Myocyte (in vitro differentiated cells): ENCODE measurements at places on chromosomes 16 and 17. TPM values are rescaled to one million over a fixed set of nuclear protein-coding genes. Genes with fewer than 3 reads are reported as not detected.
A peak's percentile ranks its signal among the peaks of the same experiment; 100 is the strongest.

The FN3K gene
- total RNA-seq: 0.21 and 0.42 TPM in 2 replicates

The C16orf86 gene
- 10.8 and 11.6 TPM in 2 replicates for total RNA-seq

The CCDC92B gene
- total RNA-seq: not detected in 2 replicates

The TNFSF13 gene
- total RNA-seq: 0.11 TPM in 1 of 2 replicates, not detected in the other

DNA sequence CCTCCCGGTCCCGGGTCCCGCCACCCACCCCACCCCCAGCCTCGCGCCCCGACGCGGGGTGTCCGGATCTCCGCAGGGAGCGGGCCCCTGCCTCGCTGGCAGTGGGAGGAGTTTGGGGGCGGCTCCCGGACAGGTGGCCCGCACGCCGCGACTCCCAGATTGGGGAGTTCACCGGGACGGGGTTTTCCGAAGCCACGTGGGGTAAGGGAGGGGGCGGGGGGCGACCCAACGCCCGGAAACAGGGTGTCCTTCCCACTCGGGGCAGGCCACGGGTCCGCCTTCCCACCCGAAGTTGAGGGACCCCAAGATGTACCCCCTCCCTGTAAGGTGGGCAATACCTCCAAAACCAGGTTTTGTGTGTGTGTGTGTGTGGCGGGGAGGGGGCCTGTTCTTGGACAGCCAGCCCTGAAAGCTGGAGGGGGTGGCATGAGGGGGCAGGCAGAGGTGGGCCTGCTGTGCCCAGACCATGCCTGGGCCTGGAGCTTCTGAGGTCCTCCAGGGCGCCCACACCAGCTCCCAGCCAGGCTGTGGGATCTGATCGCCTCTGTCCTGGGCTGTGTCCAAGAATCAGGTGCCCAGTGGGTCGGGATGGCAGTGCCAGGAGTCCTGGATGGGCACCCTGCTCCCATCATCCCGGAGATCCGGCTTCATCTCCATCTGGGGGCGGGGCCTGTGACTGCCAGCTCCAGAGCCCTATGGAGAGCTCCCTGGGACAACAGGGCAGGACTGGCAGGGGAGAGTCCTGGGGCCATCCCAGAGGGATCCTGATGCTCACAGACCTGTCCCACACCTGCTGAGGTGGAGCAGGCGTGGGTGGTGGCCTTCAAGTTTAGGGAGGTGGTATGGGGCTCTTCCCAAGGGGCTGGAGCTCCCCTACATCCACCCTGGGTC lies 767 bp downstream of the SYNGR2 start:
- peak; percentile 71 for DNase-seq

DNA sequence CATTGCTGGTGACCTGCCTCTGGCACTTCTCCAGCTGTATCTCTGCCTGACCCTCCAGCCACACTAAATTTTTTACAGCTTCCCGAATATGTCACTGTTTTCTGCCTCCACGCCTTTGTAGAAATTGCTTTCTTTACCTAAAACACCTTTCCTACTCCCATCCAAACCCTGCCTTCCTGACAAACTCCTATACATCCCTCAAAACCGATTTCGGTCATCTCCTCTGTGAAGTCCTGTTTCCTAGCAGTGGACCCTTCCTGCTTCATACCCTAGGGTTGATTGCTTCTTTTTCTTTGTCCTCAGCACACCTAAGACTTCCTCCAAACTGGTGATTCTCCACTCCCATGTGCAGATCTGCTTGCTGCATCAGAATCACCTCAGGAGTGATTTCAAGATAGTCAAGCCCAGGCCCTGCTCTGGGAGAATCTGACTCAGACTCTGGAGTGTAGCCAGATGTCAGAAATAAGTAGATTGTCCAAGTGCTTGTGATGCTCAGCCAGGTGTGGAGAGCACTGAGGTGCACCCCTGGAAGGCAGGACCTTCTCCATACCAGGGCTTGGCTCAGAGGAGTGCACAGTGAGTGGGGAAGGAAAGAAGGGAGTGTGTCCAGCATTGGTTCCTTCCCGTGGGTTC lies 184.2 kb downstream of the COPRS start:
- DNase-seq: peak; percentile 50

DNA sequence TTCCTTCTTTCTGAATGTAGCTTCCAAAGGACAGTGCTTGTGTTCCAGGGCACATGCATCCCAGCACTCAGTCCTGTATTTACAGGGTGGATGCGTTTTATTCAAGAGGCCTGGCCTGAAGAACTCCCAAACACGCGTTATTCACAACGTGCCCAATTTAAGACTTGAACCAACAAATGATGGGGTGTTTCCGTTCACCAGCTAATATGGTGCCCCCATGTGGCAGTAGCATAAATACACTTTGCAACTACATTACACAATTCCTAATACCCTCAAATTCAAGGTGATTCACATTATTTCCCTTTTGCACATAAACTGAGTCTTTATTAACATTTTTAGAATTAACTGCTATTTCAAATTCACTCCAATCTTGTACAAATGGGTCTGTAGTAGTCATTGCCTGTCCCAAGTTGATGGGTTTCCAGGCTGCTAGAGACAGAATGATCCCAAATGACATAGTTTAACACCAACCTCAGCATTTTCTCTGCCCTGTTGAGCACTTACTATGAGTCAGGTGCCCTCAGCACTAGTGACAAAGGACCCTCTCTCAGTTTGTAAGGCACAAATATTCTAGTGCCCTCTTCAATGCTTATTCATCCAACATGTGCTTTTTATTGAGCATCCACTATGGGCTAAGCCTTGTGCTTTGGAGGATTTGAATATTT lies 26.9 kb downstream of the HSD17B2 start:
- DNase-seq: peak; percentile 38

DNA sequence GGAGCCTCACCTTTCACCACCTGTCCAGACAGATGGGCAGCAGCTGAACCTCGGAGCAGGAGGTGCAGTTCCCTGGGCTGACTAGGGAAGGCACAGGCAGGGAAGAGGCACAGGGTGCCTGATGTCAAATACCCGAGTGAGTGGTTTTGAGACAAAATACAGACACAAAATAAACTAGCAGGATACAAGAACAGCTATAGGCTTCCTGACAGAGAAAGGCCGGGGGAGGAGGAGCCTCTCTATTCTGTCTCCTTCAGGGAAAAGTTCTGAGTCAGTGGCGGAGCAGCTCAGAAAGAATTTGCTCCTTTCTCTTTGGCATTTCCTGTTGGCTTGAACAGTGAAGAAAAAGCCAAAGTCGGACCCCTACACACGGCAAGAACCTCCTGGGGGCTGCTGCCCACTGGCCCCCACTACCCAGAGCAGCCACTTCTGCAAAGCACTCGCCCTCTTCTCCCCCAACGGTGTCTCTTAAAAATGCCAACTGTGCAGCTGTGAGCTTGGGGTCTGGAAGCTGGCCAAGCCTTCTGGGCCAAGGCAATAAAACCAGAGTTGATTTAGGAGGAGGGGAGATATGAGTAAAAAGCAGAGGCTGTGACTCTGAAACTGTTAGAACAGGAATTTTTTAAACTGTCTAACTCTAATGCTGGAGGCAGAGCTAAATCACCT lies 14.4 kb upstream of the FAAP100 start:
- peak; percentile 95 for DNase-seq

DNA sequence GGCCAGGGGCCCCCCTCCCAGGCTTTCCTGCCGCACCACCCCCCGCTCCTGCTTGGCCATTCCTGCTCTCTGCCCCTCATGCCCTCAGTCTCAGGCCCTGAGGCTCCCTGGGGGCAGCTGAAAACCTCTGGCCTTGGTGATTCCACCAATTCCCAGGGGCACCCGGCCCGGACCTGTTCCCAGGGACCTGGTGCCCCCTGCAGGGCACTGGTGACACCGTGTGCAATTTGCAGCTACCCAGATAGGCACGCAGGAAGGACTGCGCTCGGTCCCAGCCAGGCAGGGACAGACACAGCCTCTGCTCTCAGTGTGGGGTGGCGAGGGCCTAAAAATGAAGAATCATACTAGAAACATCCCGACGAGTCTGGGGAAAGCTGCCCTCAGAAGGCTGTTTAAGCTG lies 13.4 kb downstream of the WFDC1 start:
- DNase-seq: peak; percentile 53

- peak; percentile 92 for DNase-seq
These were observed 25.6 kb downstream of the TTLL6 start for GRCh38 chr17:48791128-48792032.

DNA sequence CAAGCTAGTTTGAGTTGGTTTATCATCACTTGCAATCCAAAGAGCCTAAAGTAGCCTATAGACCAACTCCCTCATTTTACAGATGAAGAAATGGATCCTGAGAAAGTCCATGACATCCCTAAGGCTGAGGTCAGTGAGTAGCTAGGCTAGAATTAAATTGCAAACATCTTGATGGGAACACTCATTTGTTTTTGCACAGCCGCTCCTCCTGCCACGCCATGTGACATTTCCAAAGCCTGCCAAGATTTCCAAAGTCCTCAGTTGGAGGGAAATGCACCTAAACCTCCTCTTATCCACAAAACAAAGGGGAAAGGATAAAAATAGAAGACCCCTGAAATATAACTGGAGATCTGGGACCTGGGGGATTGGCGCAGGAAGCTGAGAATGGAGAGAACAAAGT lies 15.0 kb downstream of the TMEM92 start:
- DNase-seq: no peak

GRCh38 chr17:19979917-19980770 lies 2.5 kb upstream of the AKAP10 start:
- no peak for DNase-seq

- DNase-seq: no peak
These were observed 65.1 kb downstream of the SREBF1 start for GRCh38 chr17:17771498-17772201.

DNA sequence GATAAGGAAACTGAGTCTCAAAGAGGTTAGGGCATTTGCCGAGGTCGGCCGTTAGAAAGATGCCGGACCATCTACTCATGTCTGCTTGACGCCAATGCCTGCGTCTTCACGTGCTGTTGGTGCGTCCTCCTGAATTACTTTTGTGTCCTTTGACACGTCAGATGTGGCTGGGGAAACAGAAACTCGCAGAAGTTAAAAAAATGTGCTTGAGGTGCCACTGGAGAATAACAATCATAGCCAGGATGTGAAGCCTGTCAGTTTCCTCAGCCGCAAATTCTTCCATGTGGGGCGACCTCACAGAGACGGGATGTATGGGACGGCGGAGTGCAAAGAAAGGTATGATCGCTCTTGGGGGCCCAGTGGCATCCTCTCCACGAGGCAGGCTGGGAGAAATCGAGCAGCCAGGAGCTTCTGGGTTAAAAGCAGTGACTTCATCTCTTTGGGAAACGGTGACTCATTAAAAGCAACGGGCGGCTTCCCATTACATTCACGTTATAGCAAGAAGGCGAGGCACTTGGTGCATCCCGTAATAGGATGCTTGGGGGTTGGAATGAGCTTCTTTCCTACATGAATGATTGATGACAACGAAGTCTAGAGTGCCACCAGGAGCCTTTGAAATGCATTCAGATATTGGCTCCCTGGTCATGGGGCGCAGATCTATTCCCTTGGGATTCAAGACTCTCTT lies 67.8 kb downstream of the BMERB1 start:
- DNase-seq: peak; percentile 75

DNA sequence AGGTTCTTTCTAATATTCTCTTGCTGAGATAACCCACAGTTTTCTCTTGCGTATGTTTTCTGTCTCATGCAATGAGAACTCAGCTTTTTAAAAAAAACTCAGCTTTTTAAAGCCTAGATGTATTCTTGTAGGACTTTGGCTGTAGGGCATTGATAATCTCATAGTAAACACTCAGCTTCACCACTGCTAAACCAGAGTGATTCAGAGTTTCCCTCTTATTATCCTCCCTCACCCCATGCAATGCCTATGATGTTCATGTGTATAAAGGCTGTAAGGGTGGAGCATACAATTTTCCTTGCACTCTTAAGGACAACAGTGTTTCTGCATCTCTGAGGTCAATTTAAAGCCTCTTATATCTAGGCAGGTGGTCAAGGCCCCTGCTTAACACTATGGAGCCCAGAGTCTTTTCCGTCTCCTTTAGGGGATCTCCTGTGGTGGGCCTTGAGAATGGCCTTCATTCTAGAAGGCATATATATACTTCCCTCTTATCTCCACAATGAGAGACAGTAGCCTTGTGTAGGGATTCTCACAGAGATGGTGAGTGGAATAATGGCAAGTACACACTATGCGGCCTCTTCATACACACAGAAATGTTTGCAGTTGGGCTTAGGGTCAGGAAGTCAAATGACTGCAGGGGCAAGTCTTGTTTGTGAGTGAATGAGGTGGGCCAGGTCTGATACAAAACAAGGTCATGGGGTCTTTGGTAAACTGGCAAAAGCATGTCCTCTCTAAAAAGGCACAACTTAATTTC lies 279.6 kb downstream of the HS3ST3A1 start:
- DNase-seq: no peak

DNA sequence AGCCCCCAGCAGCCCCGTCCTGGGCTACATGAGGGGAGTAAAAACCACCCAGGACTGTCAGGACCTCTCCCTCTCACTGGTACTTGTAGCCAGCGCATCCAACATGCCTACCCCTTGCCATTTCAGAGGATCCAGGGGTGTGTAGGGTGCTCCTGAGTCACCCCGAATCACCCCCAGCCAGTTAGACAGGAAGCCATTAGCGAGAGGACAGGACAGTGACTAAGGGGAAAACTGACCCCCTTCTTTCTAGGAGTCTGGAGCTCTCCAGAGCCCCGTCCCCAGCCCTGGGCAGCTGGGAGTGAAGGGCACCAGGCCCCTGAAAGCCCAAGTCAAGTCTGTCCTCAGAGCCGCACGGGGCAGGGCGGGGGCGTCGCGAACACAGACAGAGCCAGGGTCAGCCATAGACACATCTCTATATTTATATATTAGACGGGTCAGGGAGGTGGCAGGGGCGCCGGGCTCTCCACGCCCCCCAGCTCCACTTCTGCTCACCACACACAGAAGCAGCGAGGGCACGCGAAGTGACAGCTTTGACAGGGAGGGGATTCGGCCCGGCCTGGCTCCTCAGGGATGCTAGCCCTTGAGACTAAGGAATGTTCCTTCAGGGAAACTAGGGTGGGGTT lies 485 bp upstream of the GDPD3 start:
- DNase-seq: no peak

DNA sequence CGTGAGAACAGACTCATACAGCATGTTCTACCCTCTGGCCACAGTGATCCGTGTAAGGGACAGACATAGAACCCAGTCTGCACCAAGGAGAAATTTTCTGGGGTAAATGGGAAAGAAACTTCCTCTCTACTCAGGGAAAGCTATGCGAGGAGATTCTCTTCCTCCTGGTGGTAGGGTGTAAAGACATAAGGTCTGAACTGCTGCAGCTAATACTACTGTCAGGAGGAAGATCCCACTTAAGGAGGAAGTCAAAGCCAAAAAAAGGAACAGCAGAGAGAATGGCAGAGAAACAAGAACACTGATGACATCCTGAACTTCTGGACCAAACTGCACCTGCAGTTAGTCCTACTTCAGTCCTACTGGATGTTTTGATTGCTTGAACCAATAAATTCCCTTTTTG lies 7.1 kb upstream of the TM4SF5 start:
- no peak for DNase-seq

- no peak for DNase-seq
These were observed 89.5 kb downstream of the MARF1 start for GRCh38 chr16:15553313-15554088.
